CD4-positive, CD25-positive, alpha-beta regulatory T cell (primary cell): ENCODE measurements at places on chromosomes 1 and 21. TPM values are rescaled to one million over a fixed set of nuclear protein-coding genes. Genes with fewer than 3 reads are reported as not detected.

The SLC44A5 gene
- total RNA-seq: 1.6 TPM

DNA sequence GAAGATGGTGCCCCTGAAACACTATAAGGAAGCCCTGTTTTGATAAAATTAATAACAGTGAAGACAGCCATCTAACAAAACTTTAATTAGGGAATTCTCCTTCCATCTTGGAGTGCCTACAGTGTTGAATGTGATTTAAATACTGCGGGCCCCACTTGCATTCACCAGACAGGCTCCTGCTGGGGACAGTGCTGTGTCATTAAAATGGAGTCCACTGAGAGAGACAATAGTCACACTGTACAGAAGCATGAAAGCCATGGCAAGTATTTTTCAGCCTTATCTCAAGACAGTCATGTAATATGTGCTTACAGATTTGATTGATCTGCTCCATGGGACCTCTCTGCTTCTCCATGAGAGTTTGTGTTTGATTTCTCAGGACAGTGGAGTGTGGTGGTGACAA lies 29.7 kb upstream of the ZBTB18 start:
- no peak for DNase-seq

DNA sequence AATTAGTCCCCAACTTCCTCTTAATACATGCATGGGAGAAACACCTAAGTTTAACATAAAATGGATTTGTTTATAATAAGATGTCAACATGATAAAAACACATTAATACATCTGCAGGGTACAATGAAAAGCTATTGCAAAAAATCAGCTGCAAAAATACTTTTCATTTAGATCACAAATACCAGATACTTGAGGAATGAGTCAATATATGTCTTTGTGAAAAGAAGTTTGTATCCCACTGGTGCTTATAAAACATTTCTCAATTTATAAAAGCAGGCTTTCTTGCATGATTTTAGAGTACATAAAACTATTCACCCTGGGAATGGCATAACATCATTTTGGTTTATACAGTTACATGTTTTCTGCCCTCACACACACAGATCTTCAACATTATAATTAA lies 18.6 kb upstream of the PRKAA2 start:
- DNase-seq: no peak

- no peak for DNase-seq
Observed at GRCh38 chr1:71745326-71745725, 537.0 kb downstream of the NEGR1 start.
